ENCODE measurements at places on chromosomes 1 and 21.

DNA sequence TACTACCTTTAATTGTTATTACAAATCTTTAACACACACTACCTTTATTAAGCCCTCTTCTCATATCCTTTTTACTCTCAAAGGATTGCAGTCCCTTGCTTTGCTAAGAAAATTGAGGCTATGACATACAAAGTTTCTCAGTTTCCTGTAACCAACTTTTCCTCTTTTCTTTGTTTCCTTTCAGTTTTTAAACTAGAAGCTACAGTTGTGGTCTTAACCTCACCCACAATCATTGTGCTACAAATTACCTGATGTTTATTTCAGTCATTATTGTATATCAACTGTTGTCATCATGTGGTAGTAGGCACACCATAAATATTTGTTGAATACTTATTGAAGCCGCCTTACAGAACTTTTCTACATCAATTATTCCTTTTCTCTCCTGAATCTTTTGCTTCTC lies 51.8 kb downstream of the SLAMF6 start:
- DNase-seq = no peak

GRCh38 chr1:41160498-41161110 lies 81.5 kb downstream of the SCMH1 start:
- DNase-seq = no peak

DNA sequence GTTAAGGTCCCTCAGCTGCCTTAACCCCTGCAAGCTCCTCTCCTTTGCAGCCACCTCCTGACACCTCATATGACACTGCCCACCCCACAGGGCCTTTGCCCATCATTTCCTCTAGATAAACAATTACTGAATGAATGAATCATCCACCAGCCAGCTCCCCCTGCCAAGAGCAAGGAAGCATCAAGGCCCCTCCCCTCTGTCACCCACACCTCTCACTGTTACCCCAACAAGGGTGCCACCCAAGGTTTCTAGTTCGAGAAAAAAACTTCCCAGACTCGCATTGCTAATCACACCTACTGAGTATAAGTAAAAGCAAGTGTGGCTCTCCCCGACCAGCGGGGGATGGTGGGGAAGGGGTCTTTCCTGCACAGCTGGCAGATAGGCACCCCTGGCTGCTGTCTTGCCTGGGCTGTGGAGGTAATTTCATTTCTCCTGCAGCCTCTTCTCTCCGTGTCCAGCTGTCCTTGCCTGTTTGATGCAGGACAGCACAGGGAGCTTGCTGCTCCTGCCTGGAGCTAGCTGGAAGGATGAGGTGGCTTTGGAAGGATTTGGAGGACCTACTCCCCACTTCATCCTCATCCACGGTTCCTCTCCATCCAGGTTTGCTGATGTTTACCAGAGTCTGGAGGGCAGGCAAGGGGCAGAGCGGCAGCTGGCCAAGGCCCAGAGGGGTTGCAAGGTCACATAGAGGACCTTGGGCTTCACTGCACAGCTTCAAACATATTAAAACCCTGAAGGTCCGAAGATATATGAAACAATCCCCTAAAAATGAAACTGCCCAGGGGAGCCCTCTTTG lies 33.1 kb upstream of the LBR start:
- DNase-seq = no peak

DNA sequence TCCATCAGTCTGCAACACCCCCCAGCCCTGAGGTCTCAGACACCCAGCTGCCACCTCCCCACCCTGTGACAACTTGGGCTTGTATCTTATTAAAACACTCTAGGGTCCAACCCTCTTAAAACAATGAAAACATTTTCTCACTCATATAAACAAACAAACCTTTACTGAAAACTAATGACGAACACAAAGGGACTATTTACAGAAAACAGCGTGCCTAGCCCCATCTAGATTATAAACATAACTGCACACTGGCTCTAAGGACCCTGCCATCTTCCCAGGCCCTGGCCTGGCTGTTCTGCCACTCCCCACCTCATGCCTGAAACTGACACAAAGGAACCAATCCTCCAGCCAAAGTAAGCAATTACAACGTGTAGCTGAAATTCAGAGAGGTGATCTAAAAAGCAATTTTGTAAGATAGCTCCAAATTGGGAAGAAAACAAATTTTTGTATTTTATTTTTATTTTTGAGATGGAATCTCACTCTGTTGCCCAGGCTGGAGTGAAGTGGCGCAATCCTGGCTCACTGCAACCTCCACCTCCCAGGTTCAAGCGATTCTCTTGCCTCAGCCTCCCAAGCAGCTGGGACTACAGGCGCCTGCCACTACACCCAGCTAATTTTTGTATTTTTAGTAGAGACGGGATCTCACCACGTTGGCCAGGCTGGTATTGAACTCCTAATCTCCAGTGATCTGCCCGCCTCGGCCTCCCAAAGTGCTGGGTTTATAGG lies 40.9 kb downstream of the CAPZB start:
- DNase-seq = no peak

GRCh38 chr1:96220651-96221050 lies 500.9 kb upstream of the PTBP2 start:
- no peak for DNase-seq

- DNase-seq = no peak
These were observed 735 bp downstream of the NBL1 start for GRCh38 chr1:19644681-19645410.

DNA sequence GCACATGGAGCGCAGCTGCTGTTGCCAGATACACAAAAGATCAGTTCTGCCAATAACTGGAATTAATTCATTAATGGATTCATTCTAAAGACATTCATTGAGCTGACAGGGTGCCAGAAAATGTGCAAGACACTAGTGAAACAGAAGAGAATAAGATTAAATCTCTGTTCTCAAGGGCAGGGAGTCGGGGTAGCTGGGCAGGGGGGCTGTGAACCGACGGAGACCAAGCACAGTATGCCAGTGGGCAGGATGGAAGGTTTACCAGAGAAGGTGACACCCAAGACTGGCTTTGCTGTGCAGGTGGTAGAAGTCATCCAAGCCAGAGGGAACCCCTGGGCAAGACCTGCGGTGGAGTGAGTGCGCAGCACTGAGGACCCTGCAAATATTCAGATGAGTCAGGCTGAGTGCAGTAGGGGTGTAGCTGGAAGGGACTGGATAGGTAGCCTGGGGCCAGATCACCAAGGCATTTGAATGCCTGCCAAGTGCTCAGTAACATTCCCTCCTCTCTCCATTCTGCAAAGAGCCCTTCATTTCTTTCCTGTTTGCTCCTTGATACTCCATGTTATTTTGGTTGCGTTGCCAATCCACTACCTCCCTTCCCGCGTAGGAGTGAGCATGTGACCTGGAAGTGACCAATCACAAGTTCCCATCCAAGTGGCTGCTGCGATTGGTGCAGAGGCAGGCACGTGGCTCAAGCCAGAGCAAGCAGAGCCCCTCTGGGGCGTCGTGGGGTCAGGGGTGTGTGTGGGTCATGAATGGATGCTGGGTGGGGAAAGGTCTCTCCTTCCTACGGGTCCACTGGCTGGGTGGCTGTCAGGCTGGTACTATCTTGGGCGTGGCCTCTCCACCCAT lies 413.1 kb downstream of the PTPRU start:
- no peak for DNase-seq

- no peak for DNase-seq
These were observed 128.3 kb downstream of the TMEM53 start for GRCh38 chr1:44545961-44546360.

DNA sequence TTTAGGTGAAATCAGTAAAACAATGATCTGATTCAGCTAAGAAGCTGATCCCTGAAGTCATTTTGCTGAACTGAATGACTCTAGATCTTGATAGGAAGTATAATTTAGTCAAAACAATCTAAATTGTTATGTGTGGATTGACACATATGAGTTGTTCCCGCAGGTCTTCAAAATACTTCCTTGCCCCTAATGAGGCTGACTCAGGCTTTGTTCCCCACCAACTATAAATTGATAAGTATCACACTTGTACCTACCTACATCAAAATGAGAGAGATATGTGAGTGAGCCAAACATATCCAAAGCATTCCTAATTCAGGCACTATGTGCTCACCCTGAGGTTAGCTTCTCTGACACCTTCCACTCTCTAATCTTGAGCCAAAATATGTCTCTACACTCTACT lies 507.1 kb downstream of the PLPP3 start:
- DNase-seq = no peak

GRCh38 chr1:20138961-20139550 lies at the start of gene PLA2G2F:
Gene PLA2G2F, plus strand, starts transcription at chr1:20139323. Its CDS starts 105 bp downstream, at chr1:20139428.
- DNase-seq = no peak

DNA sequence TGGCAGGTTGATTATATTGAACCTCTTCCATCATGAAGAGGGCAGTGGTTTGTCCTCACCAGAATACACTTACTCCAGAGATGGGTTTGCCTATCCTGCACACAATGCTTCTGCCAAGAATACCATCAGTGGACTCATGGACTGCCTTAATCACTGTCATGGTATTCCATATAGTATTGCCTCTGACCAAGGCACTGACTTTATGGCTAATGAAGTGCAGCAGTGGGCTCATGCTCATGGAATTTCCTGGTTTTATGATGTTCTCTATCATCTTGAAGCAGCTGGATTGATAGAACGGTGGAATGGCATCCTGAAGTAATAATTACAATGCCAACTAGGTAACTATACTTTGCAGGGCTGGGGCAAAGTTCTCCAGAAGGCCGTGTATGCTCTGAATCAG lies 16.6 kb upstream of the GBP6 start:
- no peak for DNase-seq

DNA sequence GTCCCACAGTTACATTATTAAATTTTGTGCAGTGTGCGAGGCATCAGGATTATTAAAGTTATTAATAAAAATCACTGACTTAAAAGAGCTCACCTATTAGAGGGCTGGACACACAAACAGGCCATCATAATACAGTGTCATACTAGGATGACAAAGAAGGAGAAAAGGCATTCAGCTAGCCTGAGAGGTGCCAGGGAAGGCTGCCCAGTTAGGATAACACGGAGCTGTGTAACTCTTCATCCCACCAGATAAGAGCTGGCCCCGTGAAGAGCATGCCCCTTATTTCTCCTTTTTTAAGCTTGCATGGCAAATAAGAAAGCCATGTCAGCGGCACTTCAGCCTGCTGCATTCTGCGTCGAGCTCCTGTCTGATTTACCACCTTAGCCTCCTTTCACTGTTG lies 109.5 kb downstream of the KCNK1 start:
- no peak for DNase-seq

DNA sequence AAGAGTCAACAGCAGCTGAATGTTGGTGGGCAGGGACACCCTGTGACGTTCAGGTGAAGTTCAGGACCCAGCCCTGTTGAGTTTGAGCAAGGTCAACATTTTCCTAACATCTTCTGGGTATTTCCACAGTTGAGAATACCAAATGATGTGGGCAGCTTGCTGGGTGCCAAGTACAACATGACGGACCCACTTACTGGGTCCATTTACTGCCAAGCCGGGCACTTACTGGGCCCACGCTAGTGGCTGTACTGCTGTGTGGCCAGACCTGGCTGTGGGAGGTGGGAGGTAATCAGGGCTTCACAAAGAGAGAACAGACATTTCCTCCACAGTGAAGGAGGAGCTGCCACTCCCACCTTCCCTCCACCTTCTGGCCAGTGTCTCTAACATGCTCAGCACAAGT lies 99.2 kb downstream of the PSMG1 start:
- DNase-seq = no peak

DNA sequence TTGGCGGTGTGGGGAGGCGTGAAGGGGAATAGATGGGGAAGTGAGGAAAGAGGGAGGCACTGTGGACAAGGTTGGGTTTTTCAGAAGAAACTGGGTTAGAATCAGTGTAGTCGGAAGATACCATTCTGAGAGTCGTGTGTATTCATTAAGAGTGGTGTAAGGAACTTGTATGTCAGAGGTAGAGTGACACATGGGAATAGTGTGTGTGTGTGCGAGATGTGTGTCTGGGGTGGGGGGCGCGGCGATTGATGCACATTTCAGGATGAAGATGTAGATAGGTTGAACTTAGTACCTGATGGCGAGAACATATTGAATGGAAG lies 878 bp downstream of the SMG7 start:
- no peak for DNase-seq

DNA sequence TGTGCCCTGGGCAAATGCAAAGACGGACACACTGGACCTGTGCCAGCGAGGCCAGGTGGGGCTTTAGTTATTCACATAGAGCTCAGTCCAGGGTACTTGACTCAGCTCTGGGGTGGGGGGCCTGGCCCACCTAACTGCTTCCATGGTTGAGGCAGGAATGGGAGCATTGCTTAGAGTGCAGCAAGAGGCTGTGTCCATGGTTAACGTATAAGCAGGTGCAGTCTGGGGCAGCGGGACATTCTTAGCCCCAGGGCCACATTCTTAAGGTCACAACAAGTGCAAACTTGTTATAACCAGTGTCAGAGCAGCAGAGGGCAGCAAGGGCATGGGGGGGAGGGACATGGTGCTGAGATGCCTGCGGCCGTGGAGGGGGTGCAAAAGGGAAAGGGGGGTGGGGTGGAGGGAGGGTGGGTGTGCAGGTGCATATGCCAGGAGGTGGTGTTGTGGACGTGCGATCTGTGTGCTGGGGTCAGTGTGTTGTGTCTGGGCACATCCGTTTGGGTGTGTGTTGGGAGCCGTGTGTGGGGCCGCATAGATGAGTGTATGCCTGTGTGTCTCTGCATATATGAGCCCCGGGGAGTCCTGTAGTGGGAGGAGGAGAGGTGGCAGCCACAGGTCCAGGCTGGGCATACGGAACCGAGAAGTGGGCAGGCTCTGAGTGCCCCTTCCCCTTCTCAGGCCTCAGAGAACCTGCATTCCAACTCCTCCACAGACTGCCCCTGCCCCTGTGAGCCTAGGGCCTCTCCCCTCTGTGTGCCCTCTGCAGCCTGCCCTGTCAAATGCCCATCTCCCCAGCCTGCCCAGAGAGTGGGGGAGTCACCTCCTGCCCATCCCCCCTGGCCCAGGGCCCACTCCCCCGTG lies 8.4 kb downstream of the KCNJ10 start:
- no peak for DNase-seq

DNA sequence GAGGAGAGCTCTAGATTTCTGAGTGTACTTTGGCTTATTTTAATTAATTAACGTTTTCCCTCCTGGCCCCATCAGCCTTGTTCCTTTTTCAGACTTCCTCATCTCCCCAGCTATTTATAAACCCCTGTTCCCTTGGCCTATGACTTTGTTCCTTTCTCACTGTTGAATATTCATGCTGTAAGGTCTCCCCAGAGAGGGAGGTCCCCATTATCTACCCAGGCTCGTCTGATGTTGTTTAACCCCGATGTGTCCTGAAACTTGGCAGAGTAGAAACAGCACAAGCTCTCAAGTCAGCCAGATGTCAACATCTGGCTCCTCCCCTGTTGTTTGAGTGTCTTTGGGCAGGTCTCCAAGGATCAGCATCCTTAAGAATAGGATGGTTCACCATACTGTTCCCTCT lies 153.6 kb downstream of the HIVEP3 start:
- no peak for DNase-seq

GRCh38 chr21:46038871-46039397 lies 57.4 kb downstream of the COL6A1 start:
- DNase-seq = no peak

- no peak for DNase-seq
These were observed 25.5 kb downstream of the UTS2 start for GRCh38 chr1:7827126-7827955.

- DNase-seq = no peak
These were observed 54.6 kb upstream of the LBR start for GRCh38 chr1:225482421-225482950.

Data from stimulated activated CD4-positive, alpha-beta T cell treated with anti-CD3 and anti-CD28 coated beads, Interleukin-1b, Interleukin-23, amount 100 ng/mL, for 1 hour (primary cell).